ENCODE measurements at places on chromosomes 16 and 17.

- peak; percentile 14 for DNase-seq
These were observed 9.4 kb upstream of the TOM1L1 start for GRCh38 chr17:54891176-54891821.

DNA sequence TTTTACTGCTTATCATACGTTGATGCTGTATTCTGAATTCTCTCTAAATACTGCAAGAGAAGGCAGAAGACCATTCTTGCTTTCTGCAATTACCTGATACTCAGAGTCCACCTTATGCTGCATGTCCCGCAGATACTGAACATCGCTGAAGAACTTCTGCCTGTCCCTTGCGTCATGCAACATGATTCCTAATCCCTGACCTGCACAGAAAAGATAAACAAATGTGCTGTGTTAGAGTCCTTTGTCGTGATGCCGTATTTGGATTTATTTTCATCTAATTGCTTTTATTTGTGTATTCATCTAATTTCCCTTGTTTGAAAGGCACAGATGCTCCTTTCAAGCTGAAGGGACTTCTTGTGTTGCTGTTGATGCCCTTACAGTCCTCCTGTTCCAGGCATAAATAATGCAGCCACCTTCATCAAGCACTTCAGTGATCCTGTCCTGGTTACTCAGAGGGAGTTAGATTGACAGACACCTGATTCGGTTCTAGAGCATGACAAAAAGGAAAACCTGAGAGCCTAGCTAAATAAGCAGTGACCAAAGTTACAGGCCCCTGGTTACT lies 6.5 kb downstream of the MARCHF10 start:
- DNase-seq: peak; percentile 25

- DNase-seq: no peak
These were observed 8.4 kb upstream of the HELZ start for GRCh38 chr17:67253384-67253783.

DNA sequence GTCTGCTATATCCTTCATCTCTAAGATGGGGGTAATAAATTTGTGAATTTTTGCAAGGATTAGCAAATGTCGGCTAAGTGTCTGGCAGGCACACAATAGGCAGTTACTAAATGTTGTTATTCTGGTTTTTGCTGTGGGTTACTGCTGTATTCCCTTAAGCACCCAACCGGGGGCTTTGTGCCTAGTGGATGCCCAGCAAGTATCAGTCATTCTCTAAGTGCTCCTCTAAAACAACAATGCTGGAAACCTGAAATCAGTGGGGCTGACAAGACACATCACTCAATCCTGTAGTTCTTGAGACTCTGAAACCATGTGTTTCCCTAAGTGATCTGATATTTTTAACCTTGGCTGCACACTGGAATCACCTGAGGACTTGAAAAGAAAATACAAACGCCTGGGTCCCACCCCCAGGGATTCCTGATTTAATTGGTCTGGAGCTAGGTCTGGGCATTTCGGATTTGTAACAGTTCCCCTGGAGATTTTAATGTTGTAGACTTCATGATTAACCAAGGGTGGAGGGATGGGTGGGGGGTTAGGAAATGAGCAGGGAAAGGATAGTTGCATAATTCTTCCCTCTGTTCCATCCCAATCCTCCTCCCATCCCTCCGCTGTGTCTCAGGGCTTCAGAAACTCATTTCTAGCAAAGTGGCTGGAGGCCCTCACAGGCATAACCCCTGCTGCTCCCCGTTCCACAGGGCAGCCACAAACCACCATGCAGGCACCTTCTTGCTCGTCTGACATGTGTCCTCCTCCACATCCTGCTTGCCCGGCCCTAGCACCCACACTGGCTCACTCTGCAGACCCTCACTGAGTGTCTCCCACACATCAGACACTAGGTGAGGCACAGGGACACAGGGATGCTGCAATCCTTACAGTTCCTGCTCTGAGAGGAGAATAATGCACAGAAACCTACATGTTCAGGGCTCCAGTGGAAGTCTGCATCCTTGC lies 61.7 kb upstream of the LYRM9 start:
- no peak for DNase-seq

GRCh38 chr17:29393436-29393835 lies 3.3 kb downstream of the TAOK1 start:
- DNase-seq: no peak

- peak; percentile 20 for DNase-seq
These were observed 23.4 kb upstream of the SREBF1 start for GRCh38 chr17:17859909-17860765.

DNA sequence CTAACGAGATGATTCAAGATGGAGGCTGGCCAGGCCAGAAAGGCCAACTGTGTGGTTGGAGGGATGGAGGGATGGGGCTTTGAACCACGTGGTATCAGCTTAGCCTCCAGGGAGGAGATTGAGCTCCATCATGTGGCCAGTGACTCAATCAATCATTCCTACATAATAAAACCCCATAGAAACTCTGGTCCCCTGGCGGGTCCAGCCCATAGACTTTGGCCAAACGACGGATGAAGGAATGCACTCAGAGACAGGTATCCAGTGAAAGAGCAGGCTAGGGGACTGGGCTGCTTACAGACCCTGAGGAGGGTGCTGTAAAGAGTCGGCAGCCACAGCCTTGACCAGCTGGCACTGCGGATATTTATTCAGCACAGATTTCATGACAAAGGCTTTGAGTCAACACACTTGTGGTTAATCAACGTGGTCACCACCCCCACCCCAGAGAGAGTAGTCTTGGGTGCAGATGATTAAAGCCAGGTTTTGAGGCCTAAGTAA lies 308.7 kb upstream of the TNRC6C start:
- DNase-seq: no peak

Measured in NCI-H1048 (cell line).